ENCODE measurements at places on chromosomes 6 and 20.

DNA sequence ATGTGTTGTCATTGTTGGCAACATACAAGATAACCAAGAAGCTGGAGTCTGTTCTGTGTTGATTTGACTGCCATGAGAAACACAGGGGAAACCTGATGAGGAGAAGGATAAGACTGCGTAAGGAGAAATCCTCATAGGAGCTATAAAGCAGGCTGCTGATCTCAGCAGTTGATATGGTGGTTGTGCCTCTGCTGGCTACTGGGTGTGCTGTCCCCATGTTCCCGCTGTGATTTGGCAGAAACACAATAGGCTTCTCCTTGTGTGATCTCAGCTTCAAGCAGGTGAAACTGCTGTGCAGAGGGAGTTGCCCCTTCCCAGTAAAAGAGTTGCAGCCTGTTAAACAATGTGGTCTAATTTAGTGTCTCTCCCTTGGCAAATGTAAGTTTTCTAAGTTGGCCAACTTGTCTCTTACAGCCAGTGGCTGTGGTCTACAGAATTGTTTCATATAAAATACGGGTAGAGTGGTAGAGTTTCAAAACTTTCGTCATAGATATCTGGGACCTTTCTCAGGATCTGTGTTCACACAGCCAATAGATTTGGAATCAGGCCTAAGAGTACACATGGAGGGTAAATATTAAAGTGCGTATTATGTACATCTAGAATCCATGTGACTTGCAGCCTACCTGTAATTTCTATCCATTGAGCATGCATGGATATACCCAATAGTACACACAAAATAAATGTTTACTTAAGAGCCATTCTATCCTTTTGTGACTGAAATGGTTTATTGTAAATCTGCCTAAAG lies 78.4 kb downstream of the RNF144B start:
- DNase-seq: no peak

DNA sequence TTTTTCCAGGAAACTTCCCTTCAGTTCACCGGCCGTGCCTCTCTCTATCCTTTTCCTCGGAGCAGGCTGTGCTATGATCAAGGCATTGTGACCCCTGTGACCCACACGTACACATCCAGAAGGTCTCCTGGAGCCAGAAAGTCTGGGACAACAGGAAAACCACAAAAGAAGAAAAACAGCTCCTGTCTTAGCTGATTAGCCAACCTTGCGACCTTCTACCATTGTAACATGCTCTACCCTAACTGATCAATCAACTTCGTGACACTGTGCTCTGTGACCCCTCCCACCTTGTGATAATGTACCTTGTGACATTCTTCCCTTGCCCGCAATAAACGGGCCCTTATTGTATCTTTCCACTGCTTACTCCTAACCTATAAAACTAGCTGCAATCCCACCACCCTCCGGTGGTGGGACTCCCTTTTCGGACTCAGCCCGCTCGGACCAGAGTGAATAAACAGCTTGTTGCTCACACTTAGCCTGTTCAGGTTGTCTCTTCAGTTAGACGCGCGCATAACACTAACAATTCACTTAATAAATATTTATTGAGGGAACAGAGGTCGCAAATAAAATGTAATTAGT lies 24.2 kb downstream of the ZNF311 start:
- DNase-seq: peak; percentile 53

GRCh38 chr20:11249683-11250082 lies 575.9 kb upstream of the JAG1 start:
- no peak for DNase-seq

DNA sequence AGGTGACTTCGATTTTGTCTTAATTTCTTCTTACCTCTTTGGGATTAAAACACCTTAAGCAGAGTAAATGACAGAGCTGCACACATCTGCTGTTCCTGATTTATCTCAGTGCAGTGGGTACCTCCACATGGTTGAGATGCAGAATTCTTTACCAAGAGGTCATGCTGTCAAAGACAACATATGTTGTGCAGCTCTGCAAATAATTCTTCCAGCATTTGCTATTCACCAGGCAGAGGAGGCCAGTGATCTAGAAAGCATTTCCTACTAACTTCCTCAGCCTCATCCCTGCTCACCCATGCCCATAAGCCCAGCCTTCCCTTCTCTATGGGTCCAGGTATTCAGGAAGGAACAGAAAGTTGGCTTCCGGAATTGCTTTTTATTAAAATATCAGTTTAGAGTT lies 109.3 kb downstream of the THBS2 start:
- no peak for DNase-seq

DNA sequence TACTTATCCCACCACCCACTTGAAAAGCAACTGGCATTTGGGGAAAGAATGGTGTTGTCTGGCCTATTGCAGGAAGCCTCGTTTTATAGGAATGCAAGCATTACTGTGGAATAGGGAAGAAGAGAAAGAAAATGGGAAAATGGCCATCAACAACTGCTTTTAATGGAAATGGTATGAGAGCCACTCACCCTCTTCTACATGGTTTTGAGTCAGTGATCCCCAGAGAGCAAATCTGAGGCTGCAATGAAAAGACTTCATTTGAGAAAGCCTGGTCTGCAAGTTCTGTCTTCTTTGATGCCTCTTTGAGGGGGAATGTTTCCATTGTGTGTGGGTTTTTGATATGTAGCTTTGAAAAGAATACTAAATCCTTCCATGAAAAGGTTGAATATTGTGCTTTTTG lies 172.3 kb upstream of the HDDC2 start:
- DNase-seq: no peak

- DNase-seq: no peak
Measured at GRCh38 chr6:106159531-106159940, 73.4 kb downstream of the PRDM1 start.

- peak; percentile 6 for DNase-seq
Measured at GRCh38 chr6:75201901-75202672, 3.8 kb downstream of the COL12A1 start.

DNA sequence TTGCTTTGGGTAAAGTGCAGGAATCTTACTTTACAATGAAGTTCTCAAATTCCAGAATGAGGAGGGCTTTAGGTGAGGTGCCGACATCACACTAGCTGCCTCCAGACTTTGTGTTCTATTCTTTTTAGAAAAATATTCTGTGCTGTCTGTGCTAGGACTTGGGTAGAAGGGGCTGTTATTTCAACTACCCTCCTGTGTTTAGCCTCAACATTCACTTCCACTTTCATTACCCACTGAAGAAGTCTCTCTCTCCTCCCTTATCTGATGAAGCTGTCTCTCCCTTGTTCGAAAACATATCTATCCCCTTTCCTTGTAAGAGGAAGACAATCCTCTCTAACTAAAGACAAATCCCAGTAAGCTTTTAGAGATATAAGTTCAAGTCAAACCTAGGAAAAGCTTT lies 25.0 kb upstream of the BRPF3 start:
- DNase-seq: peak; percentile 22

DNA sequence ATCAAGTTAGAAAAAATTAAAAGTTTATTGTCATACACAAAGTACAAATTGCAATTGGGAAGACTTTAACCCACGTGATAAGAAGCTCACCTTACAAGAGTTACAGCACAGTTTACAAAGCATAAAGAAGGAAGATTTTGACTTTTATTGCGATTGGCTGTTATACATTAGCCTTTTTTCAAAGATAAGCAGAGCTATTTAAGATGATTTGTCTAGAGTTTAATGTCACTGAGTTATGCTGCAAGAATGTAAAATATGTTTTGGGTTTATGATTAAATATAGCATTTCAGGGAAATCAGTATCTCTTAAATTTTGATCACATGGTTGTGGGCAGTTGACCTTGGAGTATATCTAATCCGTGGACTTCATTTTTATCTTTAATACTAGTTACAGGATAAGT lies 664.2 kb upstream of the PTCHD4 start:
- DNase-seq: no peak

- no peak for DNase-seq
Measured at GRCh38 chr6:43763812-43764522, 6.0 kb upstream of the VEGFA start.

DNA sequence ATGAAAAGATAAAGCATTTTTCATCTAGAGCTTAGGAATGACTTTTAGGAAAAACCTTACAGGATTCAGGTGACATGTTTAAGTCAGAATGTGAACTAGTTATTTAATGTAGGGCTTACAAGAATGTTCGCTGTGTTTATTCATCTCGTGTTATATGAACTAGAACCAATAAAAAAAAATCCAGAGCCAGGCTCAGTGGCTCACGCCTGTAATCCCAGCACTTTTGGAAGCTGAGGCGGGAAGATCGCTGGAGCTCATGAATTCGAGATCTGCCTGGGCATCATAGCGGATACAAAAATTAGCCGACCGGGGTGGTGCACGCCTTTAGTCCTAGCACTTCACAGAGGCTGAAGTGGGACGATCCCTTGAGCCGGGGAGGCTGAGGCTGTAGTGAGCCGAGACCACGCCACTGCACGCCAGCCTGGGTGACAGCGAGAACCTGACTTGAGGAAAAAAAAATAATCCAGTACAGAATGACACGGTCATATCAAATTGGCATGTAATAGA lies 46.3 kb downstream of the OR2B2 start:
- no peak for DNase-seq

DNA sequence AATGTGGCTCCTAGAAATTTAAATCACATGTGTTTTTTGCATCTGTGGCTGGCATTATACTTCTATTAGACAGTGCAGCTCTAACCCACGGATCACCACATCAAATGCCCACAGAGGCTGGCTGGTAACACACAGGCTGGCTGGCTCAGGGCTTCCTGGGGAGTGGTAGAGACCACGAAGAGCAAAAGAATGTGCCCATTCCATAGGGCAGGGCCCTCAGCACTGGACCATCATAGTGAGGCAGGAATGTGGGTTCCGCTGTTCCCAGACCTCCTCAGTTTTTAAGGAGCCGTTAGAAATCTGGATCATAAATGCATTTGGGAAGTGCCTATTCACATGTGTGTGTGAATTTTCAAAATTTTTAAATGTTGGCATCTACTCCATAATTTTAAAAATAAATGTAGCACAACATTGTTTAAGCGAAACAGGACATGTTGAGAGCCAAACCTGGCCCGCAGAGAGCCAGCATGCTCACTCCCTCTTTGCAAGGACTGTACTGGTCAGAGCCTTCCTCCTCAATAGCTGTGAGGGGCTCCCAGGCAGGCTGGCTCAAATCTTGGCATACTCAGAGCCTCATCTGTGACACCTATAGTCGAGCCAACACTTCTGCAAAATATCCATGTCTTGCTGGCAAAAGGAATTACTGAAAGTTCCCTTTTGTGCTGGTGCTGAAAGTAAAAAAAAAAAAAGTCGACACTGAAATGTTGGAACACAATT lies 190.5 kb downstream of the FNDC1 start:
- DNase-seq: no peak

GRCh38 chr6:104201557-104201956 lies 658.2 kb downstream of the HACE1 start:
- no peak for DNase-seq

Measured in GM13976 (cell line).